ENCODE measurements at places on chromosomes 7 and 10. TPM values are rescaled to one million over a fixed set of nuclear protein-coding genes. Genes with fewer than 3 reads are reported as not detected.

MRC1 gene
- 39.4 TPM for polyA plus RNA-seq

FIGNL1 gene
- 4.8 TPM for polyA plus RNA-seq

ATOH7 gene
- polyA plus RNA-seq, result 0.02 TPM

SHH gene
- 1.5 TPM for polyA plus RNA-seq

DOCK1 gene
- polyA plus RNA-seq, result 13.3 TPM

TMEM196 gene
- not detected for polyA plus RNA-seq

TDRD1 gene
- polyA plus RNA-seq, result 0.05 TPM

MBL2 gene
- not detected for polyA plus RNA-seq

UNC5B gene
- polyA plus RNA-seq, result 7.2 TPM

NEURL1 gene
- polyA plus RNA-seq, result 2.0 TPM

CFAP69 gene
- polyA plus RNA-seq, result 1.8 TPM

GJD4 gene
- polyA plus RNA-seq, result 0.07 TPM

GIMAP5 gene
- 47.9 TPM for polyA plus RNA-seq

HTRA1 gene
- polyA plus RNA-seq, result 30.4 TPM

STEAP4 gene
- 17.1 TPM for polyA plus RNA-seq

ERVW-1 gene
- 0.04 TPM for polyA plus RNA-seq
